ENCODE measurements at places on chromosomes 12 and 14. TPM values are rescaled to one million over a fixed set of nuclear protein-coding genes. Genes with fewer than 3 reads are reported as not detected.

DNA sequence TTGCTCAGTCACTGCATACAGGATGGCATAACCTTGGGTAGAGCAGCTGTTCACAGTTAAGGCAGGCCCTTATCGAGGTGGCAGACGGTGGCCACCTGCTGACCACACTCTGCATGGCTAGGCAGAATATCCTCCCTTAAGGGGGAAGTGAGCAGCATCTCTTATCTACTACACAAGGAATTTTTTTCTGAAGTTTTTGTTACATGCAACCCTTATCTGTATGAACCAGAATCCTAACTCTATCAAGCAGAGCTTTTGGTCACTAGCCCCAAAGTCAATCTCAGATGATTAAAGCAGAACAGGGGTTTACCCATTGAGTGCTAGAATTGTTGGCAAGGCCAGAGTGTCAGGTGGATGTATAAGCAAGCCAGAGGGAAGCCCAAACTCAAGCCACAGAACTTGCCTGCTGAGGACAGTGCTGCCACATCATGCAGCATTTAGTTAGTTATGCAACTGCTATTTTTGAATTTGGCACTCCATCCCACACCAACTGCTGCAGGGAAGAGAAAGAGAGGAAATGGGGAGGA, 192.8 kb downstream of the TBX5 start:
- H3K4me1 ChIP-seq = no peaks in the 10 kb centered on the region
- no peak overlapping the region for H3K4me3 ChIP-seq
- H3K27me3 ChIP-seq = no peaks in the 10 kb centered on the region
- no peak for DNase-seq
- H3K36me3 ChIP-seq = no peaks in the 10 kb centered on the region

GRCh38 chr12:59708484-59708883, 112.7 kb downstream of the SLC16A7 start:
- no peak overlapping the region for H3K4me3 ChIP-seq
- no peaks in the 10 kb centered on the region for H3K27me3 ChIP-seq
- no peaks in the 10 kb centered on the region for H3K4me1 ChIP-seq
- no peak for DNase-seq

- H3K4me3 ChIP-seq = no peak overlapping the region
- H3K36me3 ChIP-seq = no peaks in the 10 kb centered on the region
- peaks cover 8% of the 10 kb centered on the region for H3K4me1 ChIP-seq
- H3K27me3 ChIP-seq = no peaks in the 10 kb centered on the region
- DNase-seq = no peak
Observed at GRCh38 chr14:50524060-50524459, 8.3 kb downstream of the MAP4K5 start.

GRCh38 chr14:83909507-83909906, 1620.4 kb upstream of the FLRT2 start:
- no peak overlapping the region for H3K4me3 ChIP-seq
- no peaks in the 10 kb centered on the region for H3K4me1 ChIP-seq
- no peak for DNase-seq
- H3K36me3 ChIP-seq = no peaks in the 10 kb centered on the region
- no peaks in the 10 kb centered on the region for H3K27me3 ChIP-seq

Gene CTSG
- not detected for total RNA-seq

GRCh38 chr12:122870163-122870842, 25.6 kb downstream of the VPS37B start:
- no peak for DNase-seq
- no peaks in the 10 kb centered on the region for H3K36me3 ChIP-seq
- no peak overlapping the region for H3K4me3 ChIP-seq
- H3K4me1 ChIP-seq = peaks cover 6% of the 10 kb centered on the region
- H3K27ac ChIP-seq = peak overlapping the region; percentile 84

Gene TMEM233
- not detected for total RNA-seq

Gene MMP17
- 3.7 TPM for total RNA-seq

Gene DHRS2
- not detected for total RNA-seq

GRCh38 chr14:90503582-90503981, 106.8 kb downstream of the CALM1 start:
- no peaks in the 10 kb centered on the region for H3K27me3 ChIP-seq
- no peak overlapping the region for H3K27ac ChIP-seq
- H3K36me3 ChIP-seq = no peaks in the 10 kb centered on the region
- no peak for DNase-seq
- H3K4me3 ChIP-seq = no peak overlapping the region

Gene KCNH3
- under 0.01 TPM for total RNA-seq

Gene INSM2
- 0.07 TPM for total RNA-seq

DNA sequence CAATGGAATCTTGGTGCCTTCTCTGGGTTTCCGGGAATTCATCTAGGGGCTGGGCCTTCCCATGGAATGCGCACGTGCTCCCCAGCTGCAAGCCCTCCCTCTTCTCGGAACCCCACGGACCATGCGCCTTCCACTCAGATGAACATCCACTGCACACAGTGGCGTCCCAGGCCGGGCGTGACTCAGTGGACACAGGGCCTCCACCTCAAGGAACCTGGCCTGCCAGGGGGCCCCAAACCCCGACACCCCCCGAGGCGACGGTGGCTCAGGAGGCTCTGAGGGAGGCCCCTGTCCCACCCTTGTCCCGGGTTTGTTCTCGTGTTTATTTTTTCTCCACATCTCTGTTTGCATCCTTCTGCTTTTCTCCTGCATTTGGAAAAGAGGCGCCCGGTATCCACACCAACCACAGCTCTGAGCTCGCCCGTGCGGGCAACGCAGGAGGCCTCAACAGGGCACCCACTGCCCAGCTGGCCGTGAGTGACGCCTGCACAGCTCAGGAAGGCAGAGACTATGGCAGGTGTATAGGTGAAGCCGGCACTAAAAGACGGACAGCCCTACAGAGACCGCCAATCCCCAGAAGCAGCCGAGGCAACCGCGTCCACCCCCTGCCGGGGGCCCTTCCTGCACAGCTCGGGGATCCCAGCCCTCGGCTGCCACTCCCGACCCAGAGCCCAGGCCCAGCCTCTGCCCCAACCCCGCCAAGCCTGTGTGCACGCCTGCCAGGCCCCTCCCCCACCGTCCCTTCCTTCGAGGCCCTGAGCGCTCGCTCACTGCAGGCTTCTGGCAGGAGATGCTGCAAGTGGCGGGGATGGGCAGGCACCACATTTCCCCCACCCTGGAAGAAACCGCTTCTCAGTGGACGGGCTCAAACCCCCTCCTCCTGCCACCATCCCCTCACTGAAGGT, 23.8 kb upstream of the GALNT9 start:
- no peaks in the 10 kb centered on the region for H3K27me3 ChIP-seq
- H3K27ac ChIP-seq = no peak overlapping the region
- H3K4me1 ChIP-seq = no peaks in the 10 kb centered on the region
- no peaks in the 10 kb centered on the region for H3K36me3 ChIP-seq

Gene TAS2R46
- not detected for total RNA-seq

Gene C12orf76
- total RNA-seq = 35.5 TPM

GRCh38 chr12:107029081-107029480, 42.1 kb upstream of the MTERF2 start:
- H3K27me3 ChIP-seq = no peaks in the 10 kb centered on the region
- H3K36me3 ChIP-seq = no peaks in the 10 kb centered on the region
- H3K27ac ChIP-seq = no peak overlapping the region
- DNase-seq = no peak
- H3K4me1 ChIP-seq = peaks cover 4% of the 10 kb centered on the region
- H3K4me3 ChIP-seq = no peak overlapping the region

DNA sequence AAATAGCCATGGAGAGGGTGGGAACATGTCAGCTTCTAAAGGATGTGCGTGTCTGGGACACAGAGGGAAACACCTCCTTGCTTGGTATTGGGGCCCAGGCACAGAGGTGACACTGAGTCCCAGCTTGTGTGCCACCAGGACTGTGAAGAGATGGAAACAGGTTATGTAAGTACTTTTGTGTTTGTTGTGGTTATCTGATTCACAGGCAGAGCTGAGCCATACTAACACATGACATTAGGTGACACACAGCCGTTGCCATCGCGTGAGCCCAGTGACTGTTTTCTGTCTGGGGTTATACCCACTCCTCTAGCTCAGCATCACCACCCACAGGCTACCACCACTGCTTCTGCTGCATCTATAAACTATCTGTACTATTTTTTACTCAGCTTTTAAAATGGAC, 12.1 kb upstream of the FLVCR2 start:
- no peak for DNase-seq
- no peak overlapping the region for H3K4me3 ChIP-seq
- H3K36me3 ChIP-seq = no peaks in the 10 kb centered on the region
- no peaks in the 10 kb centered on the region for H3K4me1 ChIP-seq
- H3K27ac ChIP-seq = no peak overlapping the region

Gene TTC9
- 0.18 TPM for total RNA-seq

DNA sequence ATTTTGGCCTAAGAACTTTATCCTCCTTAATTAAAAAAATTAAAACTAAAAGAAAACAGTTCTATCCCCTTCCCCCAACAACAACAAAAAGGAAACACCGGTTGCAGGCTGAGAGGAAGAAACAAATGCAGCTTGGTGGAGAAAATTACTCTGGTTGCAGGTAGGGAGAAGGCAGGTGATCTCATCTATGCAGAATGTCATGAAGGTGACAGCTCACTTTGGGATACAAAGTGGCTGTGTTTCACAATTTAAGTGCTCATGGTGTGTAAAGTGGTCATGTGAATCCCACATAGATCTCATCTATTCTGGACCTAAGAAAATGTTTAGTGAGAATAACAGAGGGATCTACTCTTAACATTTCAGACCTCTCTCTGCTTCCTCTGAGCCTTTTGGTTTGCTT, 219.7 kb upstream of the PKP2 start:
- H3K4me3 ChIP-seq = no peak overlapping the region
- no peaks in the 10 kb centered on the region for H3K4me1 ChIP-seq
- H3K36me3 ChIP-seq = no peaks in the 10 kb centered on the region
- no peak overlapping the region for H3K27ac ChIP-seq

DNA sequence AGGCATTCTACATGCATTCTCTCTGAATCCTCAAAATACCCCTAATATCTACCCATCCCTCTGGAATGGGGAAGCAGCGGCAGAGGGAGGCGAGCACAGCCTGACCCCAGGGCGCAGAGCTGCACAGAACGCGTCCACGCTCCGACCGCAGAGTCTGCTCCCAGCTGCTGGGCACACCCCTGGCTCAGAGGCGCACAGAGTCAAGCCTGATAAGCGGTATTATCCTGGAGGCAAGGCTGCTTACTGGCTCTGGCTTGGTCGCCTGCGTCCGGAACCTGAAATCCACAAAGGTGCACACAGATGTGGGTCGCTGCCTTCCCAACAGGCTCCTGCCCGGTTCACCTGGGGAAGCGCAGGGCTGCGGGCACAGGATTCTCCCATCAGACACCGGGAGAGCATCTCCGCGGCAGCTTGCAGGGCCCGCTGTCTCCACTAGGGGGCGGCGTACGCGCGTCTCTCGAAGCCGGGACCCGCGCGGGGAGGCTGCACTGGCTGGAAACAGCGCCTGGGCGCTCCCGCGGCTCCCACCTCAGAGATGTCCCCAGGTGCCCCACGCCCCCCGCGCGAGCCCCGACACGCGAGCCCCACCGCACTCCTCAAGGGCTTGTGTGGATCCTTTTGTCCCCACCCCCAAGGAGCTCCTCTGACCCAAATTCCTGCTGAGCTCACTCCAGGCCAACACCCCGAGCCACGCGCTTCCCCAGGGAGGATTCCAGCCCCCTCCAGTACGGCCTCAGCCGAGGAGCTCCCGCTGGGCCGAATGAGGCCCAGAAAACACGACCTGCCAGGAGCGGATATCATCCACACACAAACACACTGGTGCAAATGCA, 120.1 kb upstream of the FZD10 start:
- no peaks in the 10 kb centered on the region for H3K36me3 ChIP-seq
- H3K27me3 ChIP-seq = no peaks in the 10 kb centered on the region
- H3K27ac ChIP-seq = no peak overlapping the region
- H3K4me1 ChIP-seq = no peaks in the 10 kb centered on the region

DNA sequence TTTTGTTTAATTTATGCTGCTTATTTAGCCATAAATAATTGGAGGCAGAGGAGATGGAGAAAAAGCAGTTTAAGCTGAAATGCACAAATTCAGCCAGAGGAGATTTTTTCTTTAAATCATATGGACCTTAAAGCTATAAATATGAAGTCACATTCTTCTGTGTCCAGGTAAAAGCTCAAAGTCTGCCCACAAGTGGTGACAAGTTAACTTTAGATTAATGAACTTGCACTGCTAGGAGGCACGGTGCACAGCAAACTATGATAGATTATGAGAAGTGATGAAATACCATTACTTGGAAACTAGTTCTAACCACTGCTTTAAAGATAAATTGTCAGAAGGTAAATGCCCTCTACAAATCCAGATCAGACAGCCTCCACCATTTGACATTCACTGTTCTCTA, 69.0 kb downstream of the IFT81 start:
- no peak overlapping the region for H3K4me3 ChIP-seq
- H3K4me1 ChIP-seq = no peaks in the 10 kb centered on the region
- H3K27me3 ChIP-seq = no peaks in the 10 kb centered on the region

- H3K36me3 ChIP-seq = no peaks in the 10 kb centered on the region
- H3K27ac ChIP-seq = no peak overlapping the region
- H3K27me3 ChIP-seq = no peaks in the 10 kb centered on the region
Observed at GRCh38 chr12:12534975-12535374, 27.7 kb downstream of the DUSP16 start.

- no peak for DNase-seq
- H3K36me3 ChIP-seq = no peaks in the 10 kb centered on the region
- no peak overlapping the region for H3K4me3 ChIP-seq
- no peak overlapping the region for H3K27ac ChIP-seq
Observed at GRCh38 chr12:131677699-131678098, 33.2 kb upstream of the SFSWAP start.

Gene ARMH4
- 49.9 TPM for total RNA-seq

GRCh38 chr12:48940181-48940580, 14.9 kb upstream of the FKBP11 start:
- no peaks in the 10 kb centered on the region for H3K27me3 ChIP-seq
- H3K4me1 ChIP-seq = no peaks in the 10 kb centered on the region
- no peaks in the 10 kb centered on the region for H3K36me3 ChIP-seq
- no peak for DNase-seq
- no peak overlapping the region for H3K4me3 ChIP-seq
- no peak overlapping the region for H3K27ac ChIP-seq

DNA sequence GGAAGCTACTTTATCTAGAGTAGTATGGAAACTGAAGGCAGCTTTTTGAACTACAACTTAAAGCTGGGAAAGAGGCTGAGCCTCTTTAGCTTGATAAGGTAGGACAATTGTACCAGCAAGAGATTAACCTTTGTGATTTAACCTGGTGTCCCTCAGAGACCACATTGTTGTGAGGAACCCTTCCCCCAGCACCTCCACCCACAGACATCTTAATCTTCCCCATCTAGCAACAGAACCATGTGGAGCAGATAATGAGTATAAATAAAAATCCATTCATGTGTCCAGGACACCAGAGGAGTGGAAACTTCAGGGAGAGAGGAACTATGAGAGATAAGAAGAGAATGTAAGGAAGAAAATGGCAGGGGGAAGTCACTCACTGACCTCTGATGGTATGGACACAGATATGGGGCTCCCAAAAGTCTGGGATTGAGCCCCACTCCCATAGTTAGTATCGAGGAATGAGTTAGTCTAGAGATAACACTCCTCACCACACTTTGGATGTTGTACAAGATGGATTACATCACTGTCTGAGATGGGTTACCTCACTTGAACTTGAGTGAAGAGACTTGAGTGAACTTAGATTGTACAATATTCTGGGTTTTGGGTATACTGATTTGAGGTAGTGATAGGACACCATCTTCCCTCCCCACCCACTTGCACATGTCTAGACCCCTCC, 33.9 kb upstream of the SLC38A2 start:
- peaks cover 30% of the 10 kb centered on the region for H3K4me1 ChIP-seq
- no peak overlapping the region for H3K4me3 ChIP-seq
- no peaks in the 10 kb centered on the region for H3K36me3 ChIP-seq
- DNase-seq = no peak
- H3K27me3 ChIP-seq = no peaks in the 10 kb centered on the region
- H3K27ac ChIP-seq = peak overlapping the region; percentile 86

Gene DNAH10
- 3.9 TPM for total RNA-seq

GRCh38 chr12:106601031-106601430, 18.2 kb downstream of the RFX4 start:
- H3K4me3 ChIP-seq = no peak overlapping the region
- no peaks in the 10 kb centered on the region for H3K4me1 ChIP-seq
- H3K27me3 ChIP-seq = no peaks in the 10 kb centered on the region
- no peak overlapping the region for H3K27ac ChIP-seq

Measured in uterus (tissue), 4 donors.